Omental fat pad (tissue), 4 donors: ENCODE measurements at places on chromosomes 6 and 20.
A peak's percentile ranks its signal among the peaks of the same experiment; 100 is the strongest.

- no peak for DNase-seq
Observed at GRCh38 chr6:397604-398003, 6.1 kb downstream of the IRF4 start.

DNA sequence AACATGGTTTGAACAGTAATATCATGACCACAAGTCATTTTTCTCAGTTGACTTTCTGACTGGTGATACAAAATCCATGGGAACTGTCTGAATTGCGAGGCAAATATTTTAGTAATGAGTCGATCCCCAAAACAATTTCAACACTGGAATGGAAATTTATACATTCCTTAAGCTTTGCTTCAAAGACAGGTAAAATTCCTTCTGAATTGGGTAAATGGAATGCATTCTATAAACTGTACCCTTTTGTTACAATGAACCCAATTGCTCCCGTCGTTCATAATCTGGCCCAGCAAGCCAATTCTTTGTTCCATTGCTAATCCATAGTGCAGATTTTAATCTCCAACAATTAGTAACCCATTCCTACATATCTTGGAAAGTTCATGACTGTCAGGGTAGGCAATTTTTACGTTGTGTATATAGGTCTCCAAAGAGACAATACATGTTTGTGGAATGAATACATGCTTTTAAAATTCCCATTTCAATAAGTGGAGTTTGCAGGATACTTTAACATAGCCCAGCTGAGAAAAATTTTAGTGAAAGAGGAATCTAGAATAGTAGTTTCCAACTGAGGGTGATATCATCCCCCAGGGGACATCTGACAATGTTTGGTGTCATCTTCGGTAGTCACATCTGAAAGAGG lies 32.7 kb downstream of the CYP24A1 start:
- DNase-seq: no peak

- DNase-seq: no peak
Observed at GRCh38 chr20:39021748-39022147, 59.6 kb downstream of the DHX35 start.

DNA sequence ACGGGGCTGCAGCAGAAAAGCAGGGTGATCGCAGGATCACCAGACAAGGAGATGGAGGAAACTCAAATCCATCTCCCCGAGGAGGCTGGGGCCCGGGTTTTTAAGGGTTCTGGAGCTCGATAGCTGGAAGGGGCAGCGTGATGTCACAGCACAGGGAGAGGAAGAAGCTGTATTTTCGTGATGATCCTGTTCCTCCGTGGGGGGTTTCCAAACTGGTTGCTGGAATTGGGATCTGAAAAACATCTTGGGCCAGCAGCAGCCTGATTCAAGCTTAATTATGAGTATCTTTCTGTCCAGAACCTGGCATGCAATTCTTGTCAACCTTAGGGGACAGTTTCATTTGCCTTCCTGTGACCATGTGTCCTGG lies 4.1 kb downstream of the CST7 start:
- DNase-seq: no peak

DNA sequence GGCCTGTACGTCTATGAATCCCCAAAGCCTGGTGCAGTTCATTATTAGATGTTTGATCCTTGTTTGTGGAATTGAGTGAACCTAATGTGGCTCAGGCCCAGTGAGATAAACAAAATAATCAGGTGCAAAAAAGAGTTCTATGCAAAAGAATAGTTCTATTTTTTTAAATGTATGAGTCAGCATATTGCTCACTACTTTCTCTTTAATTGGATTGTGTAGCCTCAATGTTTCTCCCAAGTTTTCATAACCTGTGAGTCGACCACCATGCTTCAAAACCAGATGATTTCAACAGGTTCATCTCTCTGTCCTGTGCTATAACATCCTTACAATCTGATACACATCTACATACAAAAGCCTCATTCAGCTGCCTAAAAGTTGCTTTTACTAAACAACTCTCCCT lies 116.5 kb upstream of the HDAC2 start:
- no peak for DNase-seq

- DNase-seq: no peak
Observed at GRCh38 chr6:20362623-20363022, 39.1 kb upstream of the E2F3 start.

- DNase-seq: no peak
Observed at GRCh38 chr20:11267131-11267761, 593.4 kb upstream of the JAG1 start.

- DNase-seq: no peak
Observed at GRCh38 chr20:25859649-25860530, 163.2 kb upstream of the ZNF337 start.

DNA sequence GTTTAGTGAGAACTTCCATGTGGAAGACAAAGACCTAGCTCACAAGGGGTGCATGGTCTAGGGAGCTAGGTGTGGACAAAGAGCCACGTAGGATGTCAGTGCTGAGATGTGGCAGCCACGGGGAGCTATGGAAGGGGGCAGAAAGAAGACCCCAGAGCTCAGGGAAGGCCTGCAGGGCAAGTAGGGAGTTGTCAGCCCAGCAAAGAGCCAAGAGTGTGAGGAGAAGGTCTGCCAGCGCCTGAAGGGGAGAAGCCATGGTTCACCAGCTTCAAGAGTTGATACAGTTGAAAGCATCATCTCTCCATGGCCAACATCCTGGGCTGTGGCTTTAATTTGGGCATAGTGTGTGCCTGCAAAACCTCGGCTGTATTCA lies 95.6 kb downstream of the CDH26 start:
- no peak for DNase-seq

GRCh38 chr6:157385482-157385881 lies 4.5 kb downstream of the ZDHHC14 start:
- no peak for DNase-seq

DNA sequence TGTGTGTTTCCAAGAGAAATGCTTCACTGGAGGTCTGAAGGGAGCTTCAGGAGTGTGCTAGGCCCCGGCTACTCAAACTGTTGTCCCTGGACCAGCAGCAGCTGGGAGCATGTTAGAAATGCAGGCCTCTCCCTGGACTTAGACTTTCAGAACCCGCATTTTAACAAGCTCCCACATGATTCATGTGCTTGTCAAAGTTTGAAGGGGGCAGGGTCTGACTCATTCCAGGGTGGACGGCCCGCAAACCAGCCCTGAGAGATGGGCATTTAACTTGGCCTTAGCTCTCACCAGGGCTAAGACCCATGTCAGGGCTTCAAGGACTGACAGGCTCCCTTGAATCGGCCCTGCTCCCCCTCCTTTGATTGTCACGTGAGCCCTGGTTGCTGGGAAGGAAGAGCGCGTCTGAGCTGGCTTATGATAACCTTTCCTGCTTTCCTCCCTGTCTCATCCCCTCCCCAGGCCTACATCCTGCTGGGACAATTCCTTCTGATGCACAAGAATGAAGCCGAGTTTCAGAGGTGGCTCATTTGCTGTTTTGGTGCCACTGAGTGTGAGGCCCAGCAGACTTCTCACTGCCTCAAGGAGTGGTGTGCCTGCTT lies 35.5 kb downstream of the BANF2 start:
- no peak for DNase-seq

- no peak for DNase-seq
Observed at GRCh38 chr6:18327626-18328025, 59.5 kb upstream of the RNF144B start.

DNA sequence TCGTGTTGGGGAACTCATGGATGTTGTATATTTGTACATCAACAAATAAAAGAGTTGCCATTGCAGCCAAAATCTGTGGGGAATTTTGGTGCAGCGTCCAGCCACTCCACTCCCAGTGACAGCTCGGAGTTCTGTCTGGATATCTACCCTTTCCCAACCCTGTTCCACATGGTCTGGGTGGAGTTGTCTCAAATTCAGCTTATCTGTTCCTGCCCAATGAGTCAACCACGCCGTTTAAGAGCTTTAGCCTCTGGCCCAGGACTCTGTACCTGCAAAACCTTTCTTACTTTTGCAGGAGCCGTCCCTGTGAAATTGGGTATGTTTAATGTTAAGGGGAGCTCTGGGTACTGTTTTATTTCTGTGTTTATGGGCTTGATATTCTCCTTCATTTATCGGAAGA lies 33.9 kb upstream of the OVOL2 start:
- no peak for DNase-seq

GRCh38 chr6:2909718-2910117 lies 6.6 kb upstream of the SERPINB9 start:
- no peak for DNase-seq

DNA sequence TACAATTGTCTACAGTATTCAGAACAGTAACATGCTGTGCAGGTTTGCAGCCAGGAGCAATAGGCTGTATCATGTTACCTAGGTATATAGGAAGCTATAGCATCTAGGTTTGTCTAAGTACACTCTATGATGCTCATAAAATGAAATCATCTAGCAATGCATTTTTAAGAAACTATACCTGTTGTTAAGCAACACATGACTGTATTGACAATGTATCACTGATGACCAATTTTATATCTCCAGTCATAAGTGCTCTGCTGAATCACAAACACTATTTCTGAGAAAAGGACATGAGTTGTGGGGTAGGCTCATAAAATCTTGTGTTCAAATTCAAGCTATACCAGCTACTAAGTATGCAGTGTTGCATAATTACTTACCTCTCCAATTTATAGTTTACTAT lies 501.3 kb downstream of the CD109 start:
- no peak for DNase-seq

DNA sequence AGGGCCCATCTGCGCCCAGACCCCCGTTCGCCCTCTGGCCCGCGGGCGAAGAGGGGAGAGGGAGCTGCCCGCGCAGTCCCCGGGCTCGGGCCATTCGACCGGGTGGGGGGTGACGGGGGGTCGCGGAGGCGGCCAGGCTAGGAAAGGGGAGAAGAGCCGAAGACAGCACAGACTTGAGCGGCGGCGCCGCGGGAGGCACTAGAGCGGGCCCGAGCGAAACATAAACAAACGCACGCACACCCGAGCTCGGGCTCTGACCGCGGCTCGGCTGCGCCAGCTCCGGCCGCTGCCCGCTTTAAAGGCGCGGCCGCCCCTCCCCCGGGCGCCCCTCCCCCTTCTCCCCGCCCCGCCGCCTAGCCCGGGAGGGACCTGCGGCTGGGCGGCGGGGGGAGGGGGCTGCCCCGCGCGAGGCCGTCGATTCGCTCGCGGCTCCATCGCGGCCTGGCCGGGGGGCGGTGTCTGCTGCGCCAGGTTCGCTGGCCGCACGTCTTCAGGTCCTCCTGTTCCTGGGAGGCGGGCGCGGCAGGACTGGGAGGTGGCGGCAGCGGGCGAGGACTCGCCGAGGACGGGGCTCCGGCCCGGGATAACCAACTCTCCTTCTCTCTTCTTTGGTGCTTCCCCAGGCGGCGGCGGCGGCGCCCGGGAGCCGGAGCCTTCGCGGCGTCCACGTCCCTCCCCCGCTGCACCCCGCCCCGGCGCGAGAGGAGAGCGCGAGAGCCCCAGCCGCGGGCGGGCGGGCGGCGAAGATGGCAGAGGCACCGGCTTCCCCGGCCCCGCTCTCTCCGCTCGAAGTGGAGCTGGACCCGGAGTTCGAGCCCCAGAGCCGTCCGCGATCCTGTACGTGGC lies at the start of gene FOXO3:
FOXO3 (plus strand) TSS at position 455 of the 846 bp plus-strand sequence; CDS start at position 747, 292 bp downstream.
- DNase-seq: peak; percentile 66
